ENCODE measurements at places on chromosomes 7 and 10.
A peak's percentile ranks its signal among the peaks of the same experiment; 100 is the strongest.

DNA sequence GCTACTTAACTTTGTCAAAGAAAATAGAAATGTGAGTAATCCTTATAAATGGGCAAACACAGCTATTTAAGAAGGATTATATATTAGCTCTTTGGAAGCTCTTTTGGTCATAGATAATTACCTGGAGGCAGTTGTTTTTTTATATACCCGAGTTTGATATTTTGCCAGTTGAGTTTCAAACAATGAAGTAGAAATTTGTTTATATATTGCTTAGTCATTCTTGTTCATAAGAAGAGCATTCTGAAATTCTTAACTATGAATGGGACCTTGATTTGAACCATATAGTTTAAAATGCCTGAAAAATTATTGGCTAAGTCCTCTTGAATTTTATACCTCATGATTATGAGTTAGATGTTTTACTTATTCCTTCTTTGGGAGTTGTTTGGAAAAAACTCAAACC lies 36.4 kb downstream of the MINPP1 start:
- H3K4me1 ChIP-seq, result peaks cover 6% of the 10 kb centered on the region
- peaks cover 38% of the 10 kb centered on the region for H3K36me3 ChIP-seq
- DNase-seq, result no peak
- H3K27ac ChIP-seq, result no peak overlapping the region

DNA sequence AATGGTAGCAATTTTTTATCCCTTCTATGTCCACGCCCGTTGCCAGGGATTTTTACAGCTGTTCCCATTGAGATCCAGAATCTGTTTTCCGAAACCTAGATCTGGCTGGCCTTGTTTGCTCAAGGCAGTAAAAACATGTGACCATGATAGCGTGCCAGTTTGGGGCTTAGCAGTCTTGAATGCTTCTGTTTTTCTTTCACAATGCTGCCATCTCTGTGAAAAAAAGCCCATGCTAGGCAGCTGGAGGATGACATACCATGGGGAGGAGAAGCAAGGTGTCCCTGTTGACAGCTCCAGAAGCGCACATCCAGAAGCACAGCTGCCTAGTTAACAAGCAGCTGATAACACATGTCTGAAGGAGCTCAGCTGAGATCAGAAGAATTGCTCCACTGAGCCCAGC lies 2.2 kb upstream of the ZNF92 start:
- no peak overlapping the region for H3K4me3 ChIP-seq
- H3K36me3 ChIP-seq, result peaks cover 6% of the 10 kb centered on the region
- H3K27ac ChIP-seq, result no peak overlapping the region
- H3K27me3 ChIP-seq, result no peaks in the 10 kb centered on the region

GRCh38 chr7:22613496-22613895 lies 113.5 kb upstream of the IL6 start:
- peaks cover 6% of the 10 kb centered on the region for H3K27me3 ChIP-seq
- no peaks in the 10 kb centered on the region for H3K36me3 ChIP-seq
- no peak overlapping the region for H3K4me3 ChIP-seq

GRCh38 chr7:34835901-34836600 lies 178.0 kb downstream of the NPSR1 start:
- no peak for DNase-seq
- H3K27me3 ChIP-seq, result peaks cover 9% of the 10 kb centered on the region
- no peak overlapping the region for H3K4me3 ChIP-seq
- no peaks in the 10 kb centered on the region for H3K36me3 ChIP-seq
- peaks cover 13% of the 10 kb centered on the region for H3K4me1 ChIP-seq
- no peak overlapping the region for H3K27ac ChIP-seq

DNA sequence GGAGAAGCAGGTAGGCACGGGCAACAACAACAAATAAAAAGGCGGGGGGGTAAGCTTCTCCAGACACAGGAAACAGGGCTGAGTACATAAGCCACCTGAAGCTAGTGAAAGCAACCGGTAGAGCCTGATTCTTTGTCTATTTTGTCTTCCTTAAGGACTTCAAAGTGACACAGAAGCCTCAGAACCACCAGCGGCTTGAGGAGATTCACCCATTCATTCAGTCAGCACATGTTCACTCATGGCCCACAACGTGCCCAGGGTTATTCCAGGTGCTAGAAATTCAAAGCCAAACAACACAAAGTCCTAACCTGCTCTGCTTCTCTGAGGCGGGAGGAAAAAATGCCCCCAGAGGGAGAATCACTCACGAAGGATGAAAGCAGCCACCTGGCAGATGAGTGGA lies 69.3 kb upstream of the C7orf33 start:
- peaks cover 5% of the 10 kb centered on the region for H3K27me3 ChIP-seq
- H3K4me3 ChIP-seq, result no peak overlapping the region
- H3K4me1 ChIP-seq, result peaks cover 4% of the 10 kb centered on the region
- no peak for DNase-seq
- peak overlapping the region; percentile 60 for H3K27ac ChIP-seq

DNA sequence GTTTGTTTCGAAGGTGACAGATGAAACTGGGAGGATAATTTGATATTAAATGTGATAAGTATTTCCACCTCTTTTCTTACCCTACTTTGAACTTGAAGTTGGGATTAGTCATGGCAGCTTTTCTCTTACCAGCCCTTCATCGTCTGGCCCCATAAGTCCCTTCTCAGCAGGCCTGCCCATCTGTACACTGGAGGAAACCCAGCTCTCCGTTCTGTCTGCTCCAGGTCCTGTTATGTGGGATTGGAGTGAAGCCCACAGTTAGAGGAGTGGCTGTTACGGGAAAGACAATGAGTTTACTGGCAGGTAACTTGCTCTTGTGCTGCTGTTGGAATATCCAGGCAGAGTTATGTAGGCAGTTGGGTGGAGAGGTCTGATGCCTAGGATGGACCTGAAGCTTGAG lies 127.3 kb downstream of the CAMK1D start:
- H3K4me3 ChIP-seq, result no peak overlapping the region
- DNase-seq, result no peak
- no peak overlapping the region for H3K27ac ChIP-seq
- H3K27me3 ChIP-seq, result no peaks in the 10 kb centered on the region
- peaks cover 5% of the 10 kb centered on the region for H3K4me1 ChIP-seq
- H3K36me3 ChIP-seq, result peaks cover 3% of the 10 kb centered on the region

GRCh38 chr10:117861329-117861728 lies 185.4 kb downstream of the RAB11FIP2 start:
- no peak overlapping the region for H3K4me3 ChIP-seq
- H3K27ac ChIP-seq, result no peak overlapping the region
- no peak for DNase-seq
- no peaks in the 10 kb centered on the region for H3K27me3 ChIP-seq
- H3K36me3 ChIP-seq, result no peaks in the 10 kb centered on the region

GRCh38 chr7:64951250-64951848 lies 39.5 kb downstream of the ZNF117 start:
- H3K4me3 ChIP-seq, result peak overlapping the region; percentile 49
- peaks cover 31% of the 10 kb centered on the region for H3K27me3 ChIP-seq
- H3K36me3 ChIP-seq, result no peaks in the 10 kb centered on the region
- H3K4me1 ChIP-seq, result peaks cover 5% of the 10 kb centered on the region

DNA sequence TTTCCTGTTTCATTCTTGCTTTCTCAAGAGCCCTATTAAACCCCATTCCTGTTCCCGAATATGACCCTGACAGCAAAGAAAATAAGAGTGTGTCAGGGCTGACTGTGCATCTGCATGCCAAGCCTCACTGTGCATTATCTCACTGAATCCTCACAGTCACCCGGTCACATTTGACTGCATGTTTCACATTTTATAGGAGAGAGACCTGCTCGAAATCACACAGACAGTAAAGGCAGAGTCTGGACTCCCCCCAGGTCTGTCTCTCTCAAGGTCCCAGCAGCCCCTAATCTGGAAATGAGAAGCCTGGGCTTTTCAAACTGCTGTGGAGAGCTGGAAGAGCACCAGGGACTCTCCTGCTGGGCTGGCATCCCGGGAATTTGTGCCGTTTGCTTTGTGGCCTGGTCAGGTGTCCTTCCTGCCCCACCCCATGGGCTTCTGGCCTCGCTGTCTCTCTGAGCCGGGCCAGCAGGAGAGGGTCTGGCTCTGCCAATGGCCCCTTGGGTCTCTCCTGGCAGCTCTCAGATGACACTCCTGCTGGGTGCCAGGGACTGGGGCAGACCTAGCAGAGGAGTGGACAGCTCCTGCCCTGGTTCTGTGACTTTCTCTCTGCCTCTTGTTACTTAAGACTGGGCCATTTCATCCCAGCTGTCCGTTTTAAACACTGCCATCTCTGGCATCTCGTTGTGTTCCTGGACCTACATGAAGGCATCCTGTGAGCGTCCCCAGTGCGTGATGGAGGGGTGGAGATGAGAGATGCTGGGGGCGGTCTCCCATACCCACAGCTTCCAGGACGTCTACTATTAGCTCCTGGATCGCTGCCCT lies 173.6 kb downstream of the ARHGAP12 start:
- no peak for DNase-seq
- no peak overlapping the region for H3K4me3 ChIP-seq
- peaks cover 19% of the 10 kb centered on the region for H3K4me1 ChIP-seq
- no peak overlapping the region for H3K27ac ChIP-seq

- no peaks in the 10 kb centered on the region for H3K36me3 ChIP-seq
- no peak overlapping the region for H3K27ac ChIP-seq
- no peaks in the 10 kb centered on the region for H3K27me3 ChIP-seq
- peaks cover 27% of the 10 kb centered on the region for H3K4me1 ChIP-seq
- no peak for DNase-seq
Observed at GRCh38 chr10:103933557-103934121, 15.7 kb upstream of the STN1 start.

DNA sequence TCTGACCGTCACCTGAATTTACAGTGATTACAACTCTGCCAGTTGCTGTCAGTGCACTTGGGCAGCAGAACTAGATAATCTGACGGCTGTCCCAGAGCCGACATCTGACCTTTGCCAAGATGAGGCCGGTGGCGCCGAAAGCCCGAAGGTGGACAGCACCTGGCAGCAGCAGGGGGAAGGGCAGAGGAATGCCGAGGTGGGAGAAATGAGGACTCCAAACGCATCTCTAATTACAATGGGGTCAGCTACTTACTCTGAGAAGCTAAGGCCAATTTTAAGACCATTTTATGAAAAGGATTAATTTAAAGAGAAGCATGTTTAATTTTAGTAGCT lies 33.8 kb downstream of the TRIM8 start:
- peak overlapping the region; percentile 63 for H3K27ac ChIP-seq
- peaks cover 17% of the 10 kb centered on the region for H3K36me3 ChIP-seq
- no peak for DNase-seq
- peak overlapping the region; percentile 44 for H3K4me3 ChIP-seq
- H3K27me3 ChIP-seq, result no peaks in the 10 kb centered on the region

- DNase-seq, result no peak
- H3K4me3 ChIP-seq, result no peak overlapping the region
- no peak overlapping the region for H3K27ac ChIP-seq
- H3K4me1 ChIP-seq, result no peaks in the 10 kb centered on the region
- no peaks in the 10 kb centered on the region for H3K36me3 ChIP-seq
- H3K27me3 ChIP-seq, result peaks cover 18% of the 10 kb centered on the region
Observed at GRCh38 chr10:133127291-133128125, 32.5 kb upstream of the KNDC1 start.

DNA sequence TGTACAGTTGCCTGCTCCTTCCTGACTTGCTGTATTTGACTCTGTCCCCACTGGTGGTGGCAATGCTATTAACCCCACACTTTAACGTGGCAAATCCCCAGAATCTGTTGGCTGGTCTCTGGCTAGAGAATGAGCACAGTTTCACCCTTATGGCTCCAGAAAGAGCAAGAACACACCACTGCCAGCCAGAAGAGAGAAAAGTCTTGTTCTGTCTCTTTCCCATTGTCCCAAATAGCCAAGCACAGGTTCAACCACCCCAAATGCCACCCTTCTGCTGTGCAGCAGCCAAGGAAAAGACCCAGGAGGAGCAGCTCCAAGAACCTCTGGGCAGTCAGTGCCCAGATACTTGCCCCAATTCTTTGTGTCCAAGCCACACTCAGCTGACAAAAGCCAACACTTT lies 11.3 kb downstream of the SLC16A9 start:
- no peaks in the 10 kb centered on the region for H3K27me3 ChIP-seq
- H3K4me3 ChIP-seq, result no peak overlapping the region
- H3K36me3 ChIP-seq, result peaks cover 9% of the 10 kb centered on the region
- H3K27ac ChIP-seq, result no peak overlapping the region

DNA sequence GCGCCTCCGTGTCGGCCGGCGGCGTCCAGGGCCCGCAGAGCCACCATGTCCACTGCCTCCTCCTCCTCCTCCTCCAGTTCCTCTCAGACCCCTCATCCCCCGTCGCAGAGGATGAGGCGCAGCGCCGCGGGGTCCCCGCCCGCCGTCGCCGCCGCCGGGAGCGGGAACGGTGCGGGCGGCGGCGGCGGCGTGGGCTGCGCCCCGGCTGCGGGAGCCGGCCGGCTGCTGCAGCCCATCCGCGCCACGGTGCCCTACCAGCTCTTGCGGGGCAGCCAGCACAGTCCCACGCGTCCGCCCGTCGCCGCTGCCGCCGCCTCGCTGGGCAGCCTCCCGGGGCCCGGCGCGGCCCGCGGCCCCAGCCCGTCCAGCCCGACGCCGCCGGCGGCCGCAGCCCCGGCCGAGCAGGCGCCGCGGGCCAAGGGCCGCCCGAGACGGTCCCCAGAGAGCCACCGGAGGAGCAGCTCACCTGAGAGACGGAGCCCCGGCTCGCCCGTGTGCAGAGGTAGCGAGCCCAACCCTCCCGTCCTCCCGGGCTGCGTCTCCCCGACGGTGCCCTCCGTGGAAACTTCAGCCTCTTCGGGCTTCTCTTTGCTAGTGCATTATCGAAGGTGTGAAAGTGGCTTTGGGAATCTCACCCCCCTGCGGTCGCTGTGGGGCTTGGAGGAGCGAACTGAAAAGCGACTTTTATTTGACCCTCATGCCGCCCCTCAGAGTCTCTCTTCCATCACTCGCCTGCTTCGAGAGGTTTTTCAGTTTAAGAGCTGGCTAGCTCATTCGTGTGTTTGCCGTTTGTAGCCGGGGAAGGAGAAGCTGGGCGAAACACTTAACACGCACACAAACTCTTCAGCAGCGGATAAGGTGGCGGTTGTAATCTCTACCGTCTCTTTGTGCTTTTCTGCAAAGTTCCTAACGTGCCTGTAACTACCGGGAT lies 975 bp downstream of the GLCCI1 start:
- peak overlapping the region; percentile 73 for H3K4me3 ChIP-seq
- H3K27me3 ChIP-seq, result no peaks in the 10 kb centered on the region
- DNase-seq, result no peak
- no peak overlapping the region for H3K27ac ChIP-seq
- peaks cover 5% of the 10 kb centered on the region for H3K4me1 ChIP-seq
- H3K36me3 ChIP-seq, result no peaks in the 10 kb centered on the region

DNA sequence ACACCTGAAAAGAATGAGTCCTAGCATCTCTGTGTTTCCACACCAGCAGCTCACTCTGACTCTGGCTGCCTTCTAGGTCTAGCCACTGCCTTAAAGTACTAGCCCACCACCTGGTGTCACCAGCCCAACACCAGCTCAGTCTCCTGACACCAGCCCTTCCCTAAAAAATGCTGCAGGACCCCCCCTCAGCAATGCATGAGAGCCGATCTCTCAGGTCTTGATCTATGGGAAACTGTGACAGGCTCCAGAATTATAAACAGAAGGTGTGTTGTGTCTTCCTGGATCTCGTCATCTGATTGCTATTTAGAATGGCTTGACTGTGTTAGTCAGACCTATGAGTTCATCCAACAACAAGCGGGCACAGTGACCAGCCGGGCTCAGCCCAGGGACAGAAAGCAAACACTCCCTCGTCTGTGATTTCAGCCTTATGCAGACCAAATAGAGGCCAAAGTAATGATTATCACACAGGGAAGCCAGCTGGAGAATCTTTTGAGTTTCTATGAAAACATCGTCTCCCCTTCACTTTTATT lies 66.6 kb downstream of the CUBN start:
- no peak for DNase-seq
- no peaks in the 10 kb centered on the region for H3K27me3 ChIP-seq
- H3K36me3 ChIP-seq, result peaks cover 3% of the 10 kb centered on the region
- peak overlapping the region; percentile 24 for H3K4me3 ChIP-seq
